ENCODE measurements at places on chromosomes 4 and X.

- no peak for DNase-seq
Observed at GRCh38 chr4:174592985-174593335, 70.7 kb upstream of the HPGD start.

- DNase-seq, result no peak
Observed at GRCh38 chrX:107451731-107452130, 2.3 kb downstream of the FRMPD3 start.

DNA sequence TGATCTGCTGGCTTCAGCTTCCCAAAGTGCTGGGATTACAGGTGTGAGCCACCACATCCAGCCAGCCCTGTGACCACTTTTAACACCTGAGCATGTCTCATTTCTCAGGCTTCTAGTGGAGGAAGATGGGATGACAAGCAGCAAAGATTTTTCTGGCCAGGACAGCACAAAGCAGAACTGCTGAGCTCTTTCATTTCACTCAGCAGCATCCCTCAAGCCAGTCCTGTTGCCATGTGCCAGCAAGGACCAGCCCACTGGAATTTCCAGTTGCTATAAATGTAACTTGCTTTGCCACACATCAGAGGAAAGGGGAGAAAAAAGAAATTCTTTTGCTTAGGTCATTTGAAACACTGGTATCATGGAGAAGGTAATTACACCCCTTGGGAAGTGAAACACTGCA, 75.9 kb downstream of the SLC9A7 start:
- DNase-seq, result no peak

- no peak for DNase-seq
Observed at GRCh38 chrX:152926923-152927322, 29.1 kb downstream of the ZNF185 start.

- no peak for DNase-seq
Observed at GRCh38 chr4:147794787-147795413, 63.0 kb downstream of the ARHGAP10 start.

Measured in testis (tissue), 5 donors.